ENCODE measurements at places on chromosomes 1 and 21.

- no peak for DNase-seq
These were observed 103.3 kb upstream of the KCNK2 start for GRCh38 chr1:214979191-214979590.

DNA sequence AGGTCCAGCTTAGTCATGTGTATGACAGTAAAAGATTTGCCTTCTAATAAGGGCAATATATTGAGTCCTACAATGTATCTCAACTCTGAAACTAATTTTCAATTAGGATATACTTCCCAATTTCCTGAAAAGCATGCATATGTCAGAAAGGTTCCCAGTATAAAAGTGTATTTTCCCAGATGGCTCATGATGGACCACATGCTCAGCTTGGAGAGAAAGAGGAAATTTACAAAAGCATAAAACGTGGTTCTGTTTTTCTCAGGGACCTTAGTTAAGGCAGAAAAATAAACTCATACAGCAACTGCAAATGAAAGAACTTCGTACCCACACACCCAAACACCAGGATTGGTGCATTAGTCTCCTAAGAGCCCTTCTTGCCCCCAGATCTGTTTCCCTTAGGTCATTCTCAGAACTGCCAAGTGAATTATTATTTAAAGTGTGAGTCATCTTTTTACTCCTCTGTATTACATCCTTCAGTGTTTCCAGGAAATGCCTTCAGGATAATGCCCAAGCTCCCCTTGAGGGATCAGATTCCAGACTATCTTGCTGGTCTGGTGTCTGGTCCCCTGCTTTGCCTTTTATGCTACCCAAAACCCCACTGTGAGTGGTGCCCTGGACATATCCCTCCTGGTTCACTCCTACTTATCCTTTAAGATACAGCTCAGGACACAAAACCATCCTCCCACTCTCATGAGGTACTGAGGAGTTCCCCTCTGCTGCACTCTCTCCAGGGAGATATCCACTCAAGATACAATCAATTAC lies 57.4 kb downstream of the SSX2IP start:
- peak; percentile 85 for DNase-seq

- DNase-seq, result no peak
These were observed 723.5 kb downstream of the LTN1 start for GRCh38 chr21:28269173-28269572.

GRCh38 chr1:77394166-77394565 lies 112.3 kb downstream of the AK5 start:
- peak; percentile 76 for DNase-seq

DNA sequence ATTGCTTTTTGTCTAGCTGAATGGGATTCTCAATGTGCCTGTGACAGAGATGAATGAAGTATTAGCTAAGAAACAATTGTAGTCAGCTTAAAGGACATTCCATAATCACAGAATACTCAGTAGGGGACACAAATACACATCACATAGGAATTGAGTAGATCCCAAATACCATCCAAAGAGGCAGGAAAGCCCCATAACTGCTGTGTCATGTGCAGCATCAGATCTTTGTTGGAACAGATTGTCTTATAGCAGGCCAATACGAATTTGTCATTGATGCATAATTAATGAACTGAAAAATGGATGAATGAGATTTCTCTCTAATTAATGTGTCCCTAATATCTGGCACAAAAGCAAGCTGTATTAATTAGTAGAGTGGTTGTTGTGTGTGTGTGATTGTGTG lies 82.3 kb upstream of the S1PR1 start:
- DNase-seq, result no peak

- DNase-seq, result no peak
These were observed 220.6 kb upstream of the PKN2 start for GRCh38 chr1:88463401-88463985.

DNA sequence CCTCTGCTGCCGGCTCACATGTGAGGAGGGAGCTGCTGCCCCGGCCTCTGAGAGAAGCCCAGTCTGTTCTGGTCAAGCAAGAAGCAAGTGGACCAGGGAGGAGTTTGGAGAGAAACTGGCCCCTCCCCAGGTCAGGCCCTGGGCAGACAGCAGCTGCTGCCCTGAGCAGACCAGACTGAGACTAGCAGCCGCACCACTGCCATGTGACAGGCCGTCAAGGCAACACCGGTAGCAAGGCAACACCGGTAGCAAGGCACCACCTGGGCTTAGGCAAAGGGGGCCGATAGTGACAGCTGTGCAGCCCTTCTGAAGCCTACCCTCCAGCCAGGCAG lies 50.3 kb downstream of the ARHGEF16 start:
- no peak for DNase-seq

- peak; percentile 10 for DNase-seq
These were observed 40.5 kb upstream of the CAPZB start for GRCh38 chr1:19525607-19526545.

DNA sequence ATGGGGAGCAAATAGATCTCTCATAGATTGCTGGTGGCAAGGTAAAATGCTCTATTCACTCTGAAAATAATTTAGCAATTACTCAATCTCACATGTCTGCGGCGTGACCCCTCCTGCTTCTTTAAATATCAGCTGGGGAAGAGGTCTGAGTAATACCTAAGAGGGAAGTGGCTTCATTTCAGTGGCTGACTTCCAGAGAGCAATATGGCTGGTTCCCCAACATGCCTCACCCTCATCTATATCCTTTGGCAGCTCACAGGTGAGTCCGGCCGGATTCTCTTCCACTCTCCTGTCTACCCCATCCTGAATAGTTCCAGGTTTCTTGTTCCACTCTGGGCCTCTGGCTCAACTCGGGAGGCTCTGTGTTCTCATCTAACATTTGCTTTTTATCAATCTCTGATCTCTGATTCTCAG lies at the start of gene SLAMF7:
Gene SLAMF7 (plus strand): TSS at position 150 of the 414 bp plus-strand sequence. CDS start 55 bp downstream, at position 205.
- DNase-seq, result peak; percentile 80

DNA sequence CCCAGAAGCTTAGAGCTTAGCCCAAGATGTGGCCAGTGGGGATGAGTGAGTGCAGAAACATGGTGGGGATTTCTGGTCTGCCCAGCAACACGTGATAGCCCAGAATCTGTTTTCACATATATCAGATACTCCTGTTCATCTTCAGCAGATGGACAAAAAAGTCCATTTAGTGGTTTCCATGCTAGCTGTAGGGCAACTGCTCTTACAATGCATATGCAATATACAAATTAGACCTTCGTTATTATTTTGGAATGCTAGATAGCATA lies 96.9 kb upstream of the SGIP1 start:
- no peak for DNase-seq

DNA sequence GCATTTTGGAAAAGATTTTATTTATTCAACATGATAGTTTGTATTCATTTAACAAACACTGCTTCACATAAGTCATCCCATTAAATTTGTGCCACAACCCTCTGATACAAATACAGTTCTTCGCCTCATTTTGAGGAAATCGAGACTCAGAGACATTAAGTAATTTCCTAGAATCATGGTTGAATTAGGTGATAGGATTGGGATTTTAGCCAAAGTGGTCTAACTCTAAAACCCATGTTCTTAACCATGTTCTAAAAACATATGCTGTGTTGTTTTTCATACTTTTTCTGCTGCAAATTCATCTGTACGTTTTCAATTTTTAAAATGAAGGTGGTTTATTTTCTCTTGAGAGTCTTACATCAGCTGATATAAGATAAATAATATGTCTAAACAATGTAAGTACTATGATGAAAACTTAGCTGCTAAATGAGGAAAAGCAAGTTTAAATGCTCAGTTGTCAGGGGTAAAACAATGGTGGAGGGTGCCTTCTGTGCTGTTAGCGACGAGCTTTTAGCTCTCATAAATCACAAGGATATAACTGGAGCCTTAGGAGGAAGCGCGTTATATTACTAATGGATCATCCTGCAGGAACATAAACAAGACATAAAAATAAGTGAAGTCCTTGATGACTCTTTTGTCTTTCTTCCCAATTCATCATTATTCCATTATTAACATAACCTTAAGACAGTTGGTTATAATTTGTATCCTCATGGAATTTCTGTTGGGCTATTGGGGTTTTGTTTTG lies 97.7 kb downstream of the CACHD1 start:
- no peak for DNase-seq

DNA sequence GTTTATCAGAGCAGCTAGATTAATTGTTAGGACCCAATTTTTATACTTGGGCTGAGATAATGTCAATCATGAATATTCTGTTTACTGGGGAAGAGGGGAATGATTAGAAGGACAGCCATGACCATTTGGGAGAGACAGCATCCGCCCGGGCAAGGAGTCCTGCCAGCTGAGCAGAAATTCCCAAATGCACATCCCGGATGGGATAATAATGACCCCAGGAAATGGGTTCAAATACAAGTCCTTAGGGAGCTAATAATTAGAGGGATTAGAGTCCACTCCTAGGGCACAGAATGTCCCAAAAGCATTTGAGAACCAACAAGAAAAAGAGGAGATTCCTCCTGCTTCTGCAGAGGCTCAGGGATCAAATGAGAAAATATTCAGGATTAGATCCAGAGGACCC lies 115.9 kb downstream of the LRRC53 start:
- no peak for DNase-seq

DNA sequence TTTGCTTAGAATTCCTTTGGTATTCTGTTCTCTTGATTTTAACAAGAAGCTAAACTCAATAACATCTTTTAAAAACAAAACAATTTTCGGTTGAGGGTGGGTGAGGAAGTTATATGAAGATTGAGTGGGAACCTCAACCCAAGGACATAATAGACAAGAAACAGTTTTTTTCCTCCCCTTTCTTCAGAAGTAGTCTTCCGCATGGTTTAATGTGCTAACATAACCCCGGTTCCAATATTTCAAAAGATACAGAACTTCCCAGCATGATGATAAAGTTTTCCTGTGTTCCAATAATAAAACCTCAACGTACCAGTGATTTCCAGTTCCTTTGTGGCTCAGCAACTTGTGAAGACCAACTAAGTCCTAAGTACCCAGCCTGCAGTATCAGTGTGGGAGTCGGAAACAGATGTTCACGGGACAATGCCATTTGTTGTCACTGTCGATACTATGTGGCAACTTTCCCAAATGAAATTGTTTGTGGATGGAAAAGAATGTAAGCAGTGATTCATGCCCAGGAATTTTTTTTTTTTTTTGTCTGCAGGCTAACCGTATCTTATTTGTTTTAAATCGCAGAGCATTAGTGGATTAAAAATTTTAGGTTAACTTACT lies 48.5 kb downstream of the NR5A2 start:
- DNase-seq, result peak; percentile 74

- DNase-seq, result no peak
These were observed 332.8 kb downstream of the KCTD3 start for GRCh38 chr1:215899901-215900300.

- DNase-seq, result no peak
These were observed 1.7 kb downstream of the TSPEAR start for GRCh38 chr21:44709426-44710293.

DNA sequence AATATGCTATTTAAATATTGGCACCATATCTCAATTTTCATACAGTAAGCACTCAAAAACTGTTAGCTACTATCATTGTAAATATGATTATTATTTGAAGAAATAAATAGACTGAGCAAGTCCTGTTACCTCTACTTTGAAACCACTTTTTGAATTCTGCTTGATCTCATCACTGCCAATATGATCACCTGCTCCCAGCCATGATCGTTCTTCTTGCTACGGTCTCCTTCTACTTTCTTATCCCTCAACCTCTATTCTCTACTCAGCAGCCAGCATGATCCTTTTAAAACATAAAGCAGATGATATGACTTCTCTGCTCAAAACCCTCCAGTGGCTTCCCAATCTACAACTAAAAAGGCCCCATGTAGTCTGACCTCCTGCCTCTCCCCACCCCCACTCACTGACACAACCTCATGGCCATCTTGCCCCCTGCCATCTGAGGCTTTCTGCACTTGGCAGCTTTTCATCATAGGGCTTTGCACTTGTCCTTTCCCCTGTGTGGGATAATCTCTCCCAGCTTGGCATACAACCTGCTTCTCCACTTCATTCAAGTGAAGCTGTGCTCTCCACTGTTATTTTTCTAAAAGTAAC lies 27.2 kb downstream of the CD34 start:
- no peak for DNase-seq

DNA sequence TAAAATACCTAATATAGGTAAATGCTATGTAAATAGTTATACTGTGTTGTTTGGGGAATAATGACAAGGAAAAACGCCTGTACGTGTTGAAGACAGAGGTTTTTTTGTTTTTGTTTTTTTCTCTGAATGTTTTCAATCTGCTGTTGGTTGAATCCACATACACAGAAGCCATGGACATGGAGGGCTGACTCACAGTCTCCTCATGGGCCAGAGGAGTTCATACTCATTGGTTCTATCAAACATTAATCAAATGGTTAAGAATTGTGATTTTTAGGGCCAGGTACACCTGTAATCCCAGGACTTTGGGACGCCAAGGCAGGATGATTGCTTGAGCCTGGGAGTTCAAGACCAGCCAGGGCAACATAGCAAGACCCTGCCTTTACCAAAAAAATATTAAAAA lies 20.5 kb downstream of the MIER1 start:
- no peak for DNase-seq

- no peak for DNase-seq
These were observed 73.2 kb upstream of the BMP8A start for GRCh38 chr1:39418236-39418635.

- DNase-seq, result no peak
These were observed 53.0 kb downstream of the SLC45A1 start for GRCh38 chr1:8370905-8371315.

DNA sequence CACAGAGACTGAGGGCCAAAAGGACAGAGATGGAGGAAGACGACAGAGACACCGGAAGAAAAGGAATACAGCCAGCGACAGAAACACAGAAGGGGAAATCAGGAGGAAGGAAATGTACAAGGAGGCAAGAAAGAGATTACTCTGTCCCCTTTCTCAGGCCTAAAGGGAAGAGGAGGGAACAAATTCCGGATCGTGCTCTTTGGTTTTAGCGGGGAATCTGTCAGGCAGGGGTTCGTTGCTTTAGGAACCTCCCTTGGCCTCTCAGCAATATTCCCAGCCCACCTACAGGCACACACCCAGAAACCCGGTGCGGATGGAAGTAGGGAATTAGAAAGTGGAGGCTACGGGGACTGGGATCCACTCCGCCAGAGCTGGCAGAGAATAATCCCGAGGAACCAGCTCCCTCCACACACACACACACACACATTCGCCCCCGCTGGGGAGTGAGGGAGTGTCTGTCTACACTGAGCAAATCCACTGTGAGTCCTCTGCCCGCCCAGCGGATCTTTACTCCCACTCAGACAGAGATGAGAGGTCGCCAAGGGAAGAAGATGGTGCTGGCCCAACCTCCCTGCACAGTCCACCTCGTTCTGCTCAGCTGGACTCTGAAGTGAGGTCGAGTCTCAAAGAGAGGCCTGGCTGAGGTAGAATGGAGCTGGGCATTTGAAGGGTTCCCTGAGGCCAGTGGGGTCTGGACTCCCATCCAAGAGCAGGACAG lies 5.7 kb downstream of the TAL1 start:
- no peak for DNase-seq

- DNase-seq, result no peak
These were observed 54.0 kb upstream of the IFFO2 start for GRCh38 chr1:19010503-19010902.

DNA sequence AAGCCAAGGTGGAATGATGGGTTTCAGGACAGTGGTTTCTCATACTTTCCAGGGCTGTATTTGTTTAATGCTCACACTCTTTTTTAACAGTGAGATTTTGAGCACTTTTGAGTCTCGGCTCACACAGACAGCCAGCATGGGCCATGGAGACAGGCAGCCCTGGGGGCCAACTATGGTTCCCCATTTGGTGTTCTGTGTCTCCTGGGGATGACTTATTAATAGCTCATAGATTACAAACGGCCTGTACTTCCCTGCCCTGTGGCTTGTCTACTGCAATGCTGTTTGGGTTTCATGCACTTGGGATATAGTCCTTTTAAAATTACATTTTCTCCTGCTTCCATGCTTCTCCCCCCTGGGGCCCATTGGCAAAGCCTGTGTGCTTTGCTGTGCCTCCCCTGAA lies 178.3 kb downstream of the KCNJ6 start:
- no peak for DNase-seq

Data from HT1080 (cell line).